ENCODE measurements at places on chromosomes 13 and 19.
A peak's percentile ranks its signal among the peaks of the same experiment; 100 is the strongest.

DNA sequence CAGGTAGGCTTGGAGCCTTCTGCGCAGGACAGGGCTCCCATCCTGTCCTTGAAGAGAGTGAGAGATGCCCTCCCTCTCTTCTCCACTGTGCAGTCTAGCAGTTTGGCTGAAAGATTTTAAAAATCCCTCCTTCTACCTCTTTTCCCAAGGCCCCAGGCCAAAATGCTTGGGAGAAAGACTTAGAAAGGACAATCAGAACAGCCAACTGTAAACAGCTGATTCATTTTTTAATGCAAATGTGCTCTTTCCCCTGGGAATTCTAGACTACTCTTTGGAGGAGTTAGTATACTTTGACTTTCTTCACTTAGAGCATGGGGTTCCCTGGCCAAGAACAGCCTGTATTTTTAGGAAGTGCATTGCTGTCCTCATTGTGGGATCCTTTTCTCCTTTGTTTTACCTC lies 398.9 kb downstream of the GPC6 start:
- DNase-seq, result no peak

- DNase-seq, result no peak
These were observed 2.4 kb downstream of the MAG start for GRCh38 chr19:35294328-35294727.

GRCh38 chr19:1618157-1619093 lies 13.2 kb upstream of the UQCR11 start:
- no peak for DNase-seq

GRCh38 chr13:79060216-79060615 lies 345.8 kb downstream of the RBM26 start:
- no peak for DNase-seq

DNA sequence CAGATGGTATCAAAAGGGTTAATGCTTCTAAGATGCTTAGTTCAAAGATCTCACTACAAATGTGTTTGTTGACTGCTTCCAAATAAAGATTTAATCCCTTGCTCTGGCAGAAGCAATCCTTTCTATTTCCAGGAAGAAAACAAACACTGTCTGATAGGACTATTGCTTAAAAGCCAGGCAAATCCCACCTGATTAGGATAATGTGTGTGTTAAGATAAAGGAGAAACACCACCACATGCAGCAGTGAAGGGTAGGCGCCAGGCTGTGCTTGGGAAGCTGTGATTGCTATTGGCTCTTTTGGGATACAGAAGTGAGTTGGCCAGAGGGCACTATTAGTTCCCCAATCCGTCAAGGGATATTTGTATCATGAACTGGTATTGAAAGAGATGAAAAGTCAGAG lies 62.8 kb upstream of the LRCH1 start:
- no peak for DNase-seq

- DNase-seq, result peak; percentile 93
These were observed 58.3 kb downstream of the GPALPP1 start for GRCh38 chr13:45047394-45048310.

DNA sequence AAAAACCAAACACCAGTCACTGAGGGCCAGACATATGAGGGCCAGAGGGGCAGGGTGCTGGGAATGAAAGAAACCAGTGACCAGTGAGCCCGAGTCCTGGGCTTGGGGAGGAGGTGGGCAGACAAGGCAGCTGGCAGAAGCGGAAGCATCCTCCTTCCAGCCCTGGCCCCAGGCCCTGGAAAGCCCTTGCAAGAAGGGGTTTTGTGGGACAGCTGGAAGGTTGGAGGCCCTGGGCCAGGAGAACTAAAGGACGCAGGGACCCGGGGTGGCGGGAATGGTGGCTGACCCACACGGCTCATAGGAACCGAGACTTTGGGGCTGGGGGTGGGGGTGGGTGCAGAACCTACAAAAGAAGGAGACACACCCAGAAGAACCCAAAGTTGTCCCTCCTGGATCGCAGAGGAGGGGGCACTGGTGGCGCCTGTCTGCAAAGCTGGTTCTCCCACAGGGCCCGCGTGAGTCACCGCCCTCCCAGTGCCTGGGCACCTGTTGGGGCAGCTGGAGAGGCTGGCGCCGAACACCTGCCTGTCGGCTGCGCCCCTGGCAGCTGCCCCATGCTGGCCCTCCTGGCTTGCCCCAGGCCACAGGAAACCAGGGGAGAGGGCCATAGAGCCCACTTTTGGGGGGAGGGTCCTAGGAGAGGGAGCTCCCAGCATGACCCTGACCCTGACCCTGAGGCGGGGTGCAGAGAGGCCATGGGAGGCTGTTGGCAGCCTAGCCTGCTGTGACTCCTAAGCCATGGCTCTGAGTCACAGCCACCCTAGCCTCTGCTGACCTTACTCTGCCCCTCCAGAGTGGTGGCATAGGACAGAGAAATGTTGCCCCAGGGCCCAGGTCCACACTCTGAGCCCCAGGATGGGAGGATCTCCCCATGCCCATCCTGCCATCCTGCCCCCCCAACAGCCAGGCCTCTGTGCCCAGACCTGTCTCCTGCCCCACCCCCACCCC lies 802 bp downstream of the DMPK start:
- DNase-seq, result no peak

GRCh38 chr13:72689181-72689696 lies 38.2 kb downstream of the MZT1 start:
- no peak for DNase-seq

DNA sequence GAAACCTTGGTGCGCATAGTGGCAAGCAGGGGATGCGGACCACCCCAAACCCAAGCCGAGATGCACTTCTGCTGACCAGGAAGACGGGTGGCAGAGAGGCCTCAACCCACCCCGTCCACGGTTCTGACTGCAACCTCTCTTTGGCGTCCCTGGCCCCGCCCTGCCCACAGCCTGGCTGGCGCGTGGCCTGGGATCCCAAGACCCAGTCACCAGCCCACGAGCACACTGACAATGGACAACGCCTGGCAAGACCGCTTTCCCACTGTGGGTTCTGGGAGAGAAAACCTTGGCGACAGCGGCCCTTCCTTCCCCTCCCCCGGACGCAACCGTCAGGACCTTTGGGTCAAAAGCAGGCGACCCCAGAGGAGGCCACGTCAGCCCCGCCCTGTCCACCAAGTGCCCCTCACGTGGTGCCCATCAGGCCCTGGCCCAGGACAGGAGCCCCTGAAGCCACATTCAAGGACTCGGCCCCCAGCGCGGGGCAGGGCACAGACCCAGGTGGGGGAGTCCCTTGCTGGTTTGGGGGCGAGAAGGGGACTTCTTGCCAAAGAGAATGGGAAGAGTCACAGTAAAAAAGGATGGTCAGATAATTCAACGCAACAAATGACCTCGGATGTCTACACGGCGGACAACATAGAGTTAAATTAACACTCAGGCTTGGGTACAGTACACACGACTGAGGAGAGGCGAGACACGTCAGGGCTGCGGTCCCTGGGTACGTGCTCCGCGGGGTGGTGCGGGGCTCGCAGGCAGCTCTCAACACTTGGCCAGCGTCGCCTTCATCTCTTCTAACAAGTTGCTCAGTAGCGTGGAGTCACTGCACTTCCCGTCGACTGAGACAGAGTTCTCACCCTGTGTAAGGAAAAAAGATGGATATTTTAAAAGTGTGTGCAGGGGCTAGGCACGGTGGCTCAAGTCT lies 5.0 kb downstream of the IZUMO4 start:
- peak; percentile 65 for DNase-seq

Data from Ammon's horn (tissue), 1 donor.